ENCODE measurements at places on chromosomes 4 and X. TPM values are rescaled to one million over a fixed set of nuclear protein-coding genes. Genes with fewer than 3 reads are reported as not detected.

Gene FREM3
- not detected for total RNA-seq

Gene TMEM255A
- 0.15 TPM for total RNA-seq

Gene IL21
- total RNA-seq, result 0.52 TPM

Gene AFP
- total RNA-seq, result not detected

Gene SAGE1
- total RNA-seq, result not detected

Gene RASL11B
- total RNA-seq, result 0.14 TPM

All from activated CD8-positive, alpha-beta memory T cell treated with anti-CD3 and anti-CD28 coated beads, Interleukin-2, amount 10 ng/mL, durations not matched to agents 7 days and 5 days (primary cell).